ENCODE measurements at places on chromosomes 1 and 21.

GRCh38 chr1:234543442-234544086 is 64.6 kb upstream of the TARBP1 start:
- no peak for DNase-seq

DNA sequence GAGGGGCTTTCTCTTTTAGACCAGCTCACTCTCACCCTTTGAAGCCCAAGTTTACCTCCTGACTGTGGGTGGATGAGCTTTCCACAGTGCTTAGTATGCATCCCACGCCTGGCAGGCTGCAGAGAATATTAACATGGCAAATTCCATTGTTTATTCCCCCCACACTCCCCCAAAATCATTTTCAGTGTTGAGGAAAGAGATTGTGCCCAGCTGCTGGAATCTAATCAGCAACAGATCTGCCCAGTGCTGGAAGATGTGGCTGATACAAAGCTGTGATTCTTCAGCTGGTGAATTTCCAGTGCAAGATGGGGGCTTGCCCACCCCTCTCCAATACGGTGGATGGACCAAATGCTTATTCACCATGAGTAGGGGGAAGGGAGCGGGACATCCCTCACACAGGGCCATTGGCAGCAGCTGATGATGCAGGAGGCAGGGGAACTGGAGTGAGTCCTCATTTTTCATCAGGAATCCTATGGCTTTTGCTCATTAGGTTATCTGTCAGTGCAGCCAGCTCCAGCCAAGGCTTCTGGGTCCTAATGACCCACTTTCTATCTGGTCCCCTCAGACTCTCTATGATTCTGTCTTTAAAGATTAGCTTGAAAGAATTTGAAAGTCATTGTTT is 39.7 kb upstream of the KCNA3 start:
- DNase-seq: no peak

GRCh38 chr1:20319456-20320220 is 29.0 kb downstream of the VWA5B1 start:
- DNase-seq: no peak

DNA sequence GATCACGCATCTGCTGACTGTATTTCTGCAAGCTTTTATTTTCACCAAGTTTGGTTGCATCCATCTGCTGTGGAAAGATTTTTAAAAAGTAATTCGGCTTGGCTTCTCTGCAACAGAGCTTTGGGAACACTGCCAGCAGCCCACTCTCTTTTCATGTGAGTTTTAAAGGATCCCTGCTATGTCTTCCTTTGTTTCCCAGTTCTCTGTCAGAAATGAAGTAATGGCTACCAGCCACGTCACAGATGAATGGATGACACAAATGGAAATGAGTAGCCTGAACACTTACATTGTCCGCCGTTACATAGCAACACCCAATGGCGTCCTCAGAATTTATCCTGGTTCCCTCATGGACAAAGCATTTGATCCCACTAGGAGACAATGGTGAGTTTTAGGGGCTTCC is 80.6 kb upstream of the RAVER2 start:
- DNase-seq: no peak

- peak; percentile 16 for DNase-seq
These were observed 32.6 kb downstream of the GPR52 start for GRCh38 chr1:174480324-174480723.

- DNase-seq: no peak
These were observed 9.1 kb upstream of the TMEM54 start for GRCh38 chr1:32910319-32910718.

GRCh38 chr1:160672789-160673695 is 26.2 kb upstream of the SLAMF1 start:
- no peak for DNase-seq

DNA sequence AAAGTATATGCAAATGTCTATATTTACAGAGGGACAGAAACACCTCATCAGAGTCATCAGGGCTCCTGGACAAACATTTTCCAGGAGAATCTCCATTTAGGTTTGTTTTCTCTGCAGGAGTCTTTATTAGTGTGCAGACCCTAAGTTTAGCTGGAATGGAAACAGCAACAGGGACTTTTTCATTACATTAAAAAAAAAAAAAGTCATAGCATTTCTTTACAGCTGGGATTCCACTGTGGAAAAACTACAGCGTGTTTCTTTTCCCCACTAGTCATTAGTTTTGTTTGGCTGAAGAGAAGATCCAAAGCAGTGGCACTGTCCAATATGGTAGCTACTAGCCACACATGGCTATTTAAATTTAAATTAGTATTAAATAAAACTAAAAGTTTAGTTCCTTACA is 49.6 kb downstream of the LHX4 start:
- no peak for DNase-seq

DNA sequence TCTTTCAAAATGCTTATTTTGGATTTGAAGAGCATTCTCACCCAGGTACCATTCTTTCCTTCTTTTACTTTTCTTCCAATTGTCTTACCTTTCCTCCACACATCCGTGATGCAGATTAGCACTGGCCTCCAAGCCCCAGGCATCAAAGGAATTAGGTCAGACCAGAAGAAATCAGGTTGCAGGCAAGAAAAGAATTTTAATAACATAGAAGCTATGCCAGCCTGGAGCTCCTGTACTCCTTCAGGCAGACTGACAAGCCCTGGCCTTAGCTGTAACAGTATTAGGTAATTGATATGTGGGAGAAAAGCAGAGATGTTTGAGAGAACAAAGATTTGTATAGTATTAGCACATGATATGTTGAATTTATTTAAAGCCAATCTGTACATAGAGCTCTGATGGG is 390.4 kb upstream of the ADGRL2 start:
- DNase-seq: no peak

DNA sequence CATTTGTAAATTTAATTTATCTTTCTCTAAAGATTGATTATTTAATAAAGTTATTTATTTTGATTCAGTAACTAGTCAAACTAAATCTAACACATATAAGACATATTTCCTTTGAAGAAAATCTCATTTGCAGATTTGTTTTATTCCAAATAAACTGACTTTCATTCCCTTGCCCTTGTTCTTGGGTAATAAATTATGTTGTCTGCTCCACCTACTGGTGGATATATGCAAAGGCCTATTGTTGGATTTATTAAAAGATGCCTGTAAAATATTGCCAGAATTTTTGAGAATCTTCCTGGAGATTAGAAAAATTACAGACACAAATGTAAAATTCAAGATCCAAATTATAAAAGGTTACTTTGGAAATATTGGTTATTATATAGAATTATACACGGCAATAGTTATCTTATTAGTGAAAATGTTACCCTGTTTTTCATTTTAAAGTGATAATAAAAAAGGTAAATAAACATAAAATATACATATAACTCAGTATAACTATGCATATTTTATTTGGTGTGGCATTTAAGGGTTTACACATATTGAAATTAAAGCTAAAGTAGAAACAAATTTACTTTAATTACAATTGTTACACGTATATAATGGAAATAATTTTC is 116.1 kb downstream of the SPATA17 start:
- peak; percentile 5 for DNase-seq

- DNase-seq: no peak
These were observed 104.6 kb downstream of the DIRAS3 start for GRCh38 chr1:67945733-67946374.

DNA sequence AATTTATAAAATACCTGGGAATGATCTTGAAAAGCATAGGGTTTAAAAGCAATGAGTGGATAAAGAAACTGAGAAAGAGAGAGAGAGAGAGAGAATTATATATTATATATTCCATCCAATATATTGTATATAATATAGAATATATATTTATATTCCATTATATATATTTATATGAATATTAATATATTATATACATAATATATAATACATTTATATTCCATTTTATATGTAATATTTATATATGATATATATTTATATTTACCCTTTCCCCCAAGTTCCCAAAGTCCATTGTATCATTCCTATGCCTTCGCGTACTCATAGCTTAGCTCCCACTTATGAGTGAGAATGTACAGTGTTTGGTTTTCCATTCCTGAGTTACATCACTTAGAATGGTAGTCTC is 69.9 kb upstream of the SLC35F3 start:
- no peak for DNase-seq

DNA sequence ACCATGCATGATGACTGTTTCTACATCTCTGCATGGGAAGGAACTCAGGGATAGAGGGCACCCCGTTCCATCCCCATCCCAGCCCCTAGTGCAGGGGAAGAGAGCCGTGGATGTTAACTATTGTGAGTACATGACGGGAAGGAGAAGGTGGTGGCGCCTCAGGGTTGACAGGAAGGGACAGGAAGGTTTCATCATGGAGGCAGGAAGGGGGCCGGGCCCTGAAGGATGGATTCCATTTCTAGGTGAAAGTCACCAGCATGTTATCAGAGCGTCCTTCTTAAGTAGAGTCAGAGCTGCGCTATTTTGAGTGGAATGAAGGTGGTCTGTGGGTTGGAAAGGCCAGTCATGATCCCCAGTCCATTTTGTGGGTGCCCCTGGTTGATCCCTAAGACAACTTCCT is 25.1 kb upstream of the ZNF648 start:
- no peak for DNase-seq

DNA sequence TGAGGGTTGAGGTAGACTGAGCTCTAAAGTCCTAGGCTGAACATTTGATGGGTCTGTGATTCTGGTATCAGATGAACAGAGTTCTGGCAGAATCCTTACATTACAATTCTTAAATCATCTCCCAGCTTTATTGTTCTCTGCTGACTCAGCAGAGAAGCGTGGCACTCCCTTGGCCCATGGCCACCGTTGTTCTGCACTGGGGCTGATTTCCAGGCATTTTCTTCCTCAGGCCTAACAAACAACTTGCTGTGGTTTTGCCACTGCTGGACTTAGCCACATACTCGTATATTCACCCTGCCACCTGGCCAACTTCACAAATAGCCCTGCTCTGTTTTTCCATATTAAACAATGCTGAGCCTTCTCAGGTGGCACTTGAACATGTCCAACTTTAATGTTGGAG is 223.2 kb downstream of the TNR start:
- no peak for DNase-seq

DNA sequence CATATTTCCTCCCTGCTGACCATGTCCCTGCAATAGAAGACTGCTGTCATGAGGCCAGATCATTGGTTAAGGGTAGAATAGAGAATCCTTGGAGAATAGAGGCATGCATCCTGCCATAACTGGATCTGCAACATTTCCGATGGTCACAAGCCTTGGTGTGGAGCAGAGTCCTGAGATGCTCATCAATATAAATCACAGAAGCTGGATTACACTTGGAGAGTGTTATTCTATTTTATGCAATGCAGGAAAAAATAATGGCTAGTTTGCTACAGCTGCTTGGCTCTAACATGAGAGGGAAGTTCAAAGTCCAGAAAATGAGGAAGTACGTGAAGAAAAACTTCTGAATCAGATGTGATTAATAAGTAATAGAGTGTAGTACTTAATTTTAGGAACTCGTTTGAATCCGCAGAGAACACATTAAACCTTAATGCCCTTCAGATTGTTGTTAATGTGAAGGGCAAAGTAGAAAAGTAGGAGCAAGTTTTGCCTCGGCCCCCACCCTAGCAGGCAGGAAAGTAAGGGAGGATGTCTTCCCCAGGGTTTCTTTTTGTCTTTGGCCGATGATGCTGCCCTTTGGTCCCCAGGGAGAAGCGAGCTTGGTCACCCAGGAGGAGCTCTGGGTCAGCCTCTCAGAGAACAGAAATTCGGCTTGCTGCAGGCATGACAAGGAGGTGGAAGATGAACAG is 59.5 kb downstream of the KCNK1 start:
- DNase-seq: no peak

GRCh38 chr1:53957194-53957818 is 11.2 kb downstream of the LRRC42 start:
- DNase-seq: no peak

DNA sequence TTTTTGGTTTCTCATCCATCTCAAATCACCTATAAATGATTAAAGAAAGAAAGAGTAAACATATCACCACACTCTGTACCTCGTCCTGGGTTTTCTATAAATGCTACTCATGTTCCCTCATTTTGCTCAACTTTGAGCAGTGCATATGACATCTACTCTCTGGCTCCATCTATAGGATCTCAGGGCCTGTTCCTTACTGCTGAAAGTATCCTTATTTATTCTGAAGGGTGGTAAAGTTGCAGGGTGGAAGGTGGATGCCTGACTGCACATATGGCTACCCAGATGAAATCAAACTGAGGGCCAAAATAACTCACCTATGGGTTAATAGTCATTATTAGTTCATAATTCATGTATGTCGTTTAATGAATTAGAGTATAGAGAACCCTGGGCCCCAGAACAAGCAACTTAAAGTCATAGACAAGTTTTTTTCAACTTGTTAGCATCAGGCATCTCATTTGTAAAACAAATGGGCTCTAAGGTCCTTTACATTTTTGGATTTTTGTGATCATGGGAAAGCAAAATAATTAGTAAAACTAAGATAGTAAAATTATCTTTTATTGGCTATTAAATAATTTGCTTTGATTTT is 46.5 kb downstream of the NCF2 start:
- peak; percentile 41 for DNase-seq

DNA sequence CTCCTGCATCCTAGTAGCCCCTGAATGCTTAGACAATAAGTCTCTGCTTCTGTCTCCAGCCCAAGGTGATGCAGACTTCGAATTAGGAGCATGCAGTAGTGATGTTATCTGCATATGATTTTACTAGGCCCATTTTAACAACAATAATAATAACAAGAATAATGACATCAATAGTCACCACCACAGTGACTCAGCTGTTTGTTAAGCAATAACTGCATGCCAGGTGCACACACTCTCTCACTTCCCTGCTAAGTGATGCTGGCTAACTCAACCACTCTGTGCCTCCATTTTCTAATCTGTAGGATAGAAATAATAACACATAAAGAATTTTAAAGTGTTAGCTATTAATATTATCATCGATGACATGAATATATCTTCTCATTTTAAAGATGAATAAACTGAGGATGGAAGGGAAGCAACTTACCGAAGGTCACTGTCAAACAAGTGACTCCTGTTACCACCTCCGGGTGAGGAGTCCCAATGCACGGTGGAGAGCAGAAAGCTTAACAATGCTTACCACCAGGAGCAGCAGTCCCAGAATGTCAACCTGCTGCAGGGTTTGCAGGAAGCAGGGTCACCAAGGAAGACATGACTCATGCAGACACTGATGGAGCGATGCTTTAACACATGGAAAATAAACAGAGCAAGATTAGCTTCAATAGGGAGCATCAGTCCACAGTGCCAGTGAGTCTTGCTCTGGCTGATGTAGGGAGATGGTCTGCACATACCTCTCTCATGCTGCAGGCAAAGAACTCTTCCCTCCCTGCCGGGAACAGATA is 290.2 kb downstream of the SPATA17 start:
- no peak for DNase-seq

Data from forelimb muscle (tissue), 1 donor.